Right ventricle myocardium inferior (tissue), 1 donor: ENCODE measurements at places on chromosomes 4 and X.
A peak's percentile ranks its signal among the peaks of the same experiment; 100 is the strongest.

DNA sequence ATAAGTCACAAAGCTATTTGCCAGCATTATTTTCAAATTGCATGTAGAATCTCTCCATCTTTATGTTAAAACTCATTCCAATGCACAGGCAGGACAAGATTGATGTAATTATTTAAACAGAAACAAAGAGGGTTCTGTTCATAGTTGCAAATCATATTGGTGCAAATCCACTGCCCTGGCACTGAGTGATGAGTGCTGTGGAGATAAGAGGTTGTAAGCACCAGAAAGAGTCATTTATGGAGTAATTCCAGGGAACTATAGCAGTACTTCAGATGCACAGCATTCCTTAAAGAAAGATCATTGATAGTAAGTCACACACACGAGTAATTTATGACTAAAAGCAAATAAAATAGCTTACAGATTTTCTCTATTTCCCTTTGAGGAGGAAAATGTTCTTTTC lies 337.7 kb upstream of the CTSO start:
- DNase-seq, result no peak

DNA sequence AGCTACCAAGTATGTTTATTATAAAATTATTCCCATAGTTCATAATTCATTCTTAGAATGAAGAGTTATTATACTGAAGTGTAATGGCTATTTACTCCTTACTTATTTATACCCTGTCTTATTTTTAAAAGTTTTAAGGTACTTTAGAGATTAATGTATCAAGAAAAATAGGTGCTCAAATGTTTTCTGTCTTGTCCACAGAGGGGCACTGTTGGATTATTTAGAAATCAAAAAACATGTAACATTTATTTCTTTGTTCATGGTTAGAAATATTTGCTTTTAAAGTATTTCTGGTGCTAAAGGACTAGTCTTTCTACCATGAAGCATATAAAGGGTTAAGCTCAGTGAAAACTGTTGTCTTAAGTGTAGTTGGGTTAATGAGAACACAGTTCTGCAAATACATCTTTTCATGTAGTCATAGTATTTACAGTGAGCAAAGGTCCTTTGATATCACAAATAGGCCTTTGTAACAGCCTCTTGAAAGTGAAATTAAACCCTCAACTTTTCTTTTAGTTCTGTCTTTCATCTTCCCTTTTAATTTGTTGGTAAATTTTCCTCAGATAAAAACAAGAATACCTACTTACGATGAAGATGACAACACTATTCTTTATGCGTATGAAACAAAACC lies 7.7 kb downstream of the SCML1 start:
- DNase-seq, result no peak

- no peak for DNase-seq
Measured at GRCh38 chr4:124913237-124913636, 200.7 kb upstream of the ANKRD50 start.

GRCh38 chr4:5708449-5709206 lies at the start of gene EVC2:
EVC2 (minus strand) TSS chr4:5708559; CDS start chr4:5708513, 46 bp downstream.
- DNase-seq, result peak; percentile 86

DNA sequence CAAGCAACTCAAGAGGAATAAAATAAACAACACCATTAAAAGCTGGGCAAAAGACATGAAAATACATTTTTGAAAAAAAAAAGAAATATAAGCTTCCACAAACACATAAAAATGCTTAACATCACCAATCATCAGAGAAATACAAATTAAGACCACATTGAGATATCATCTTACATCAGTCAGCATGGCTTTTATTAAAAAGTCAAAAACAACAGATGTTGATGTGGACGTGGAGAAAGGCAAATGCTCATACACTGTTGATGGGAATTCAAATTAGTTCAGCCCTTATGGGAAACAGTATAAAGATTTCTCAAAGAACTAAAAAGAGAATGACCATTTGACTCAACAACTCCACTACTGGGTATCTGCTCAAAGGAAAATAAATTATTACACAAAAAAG lies 59.6 kb downstream of the STK32B start:
- DNase-seq, result no peak

DNA sequence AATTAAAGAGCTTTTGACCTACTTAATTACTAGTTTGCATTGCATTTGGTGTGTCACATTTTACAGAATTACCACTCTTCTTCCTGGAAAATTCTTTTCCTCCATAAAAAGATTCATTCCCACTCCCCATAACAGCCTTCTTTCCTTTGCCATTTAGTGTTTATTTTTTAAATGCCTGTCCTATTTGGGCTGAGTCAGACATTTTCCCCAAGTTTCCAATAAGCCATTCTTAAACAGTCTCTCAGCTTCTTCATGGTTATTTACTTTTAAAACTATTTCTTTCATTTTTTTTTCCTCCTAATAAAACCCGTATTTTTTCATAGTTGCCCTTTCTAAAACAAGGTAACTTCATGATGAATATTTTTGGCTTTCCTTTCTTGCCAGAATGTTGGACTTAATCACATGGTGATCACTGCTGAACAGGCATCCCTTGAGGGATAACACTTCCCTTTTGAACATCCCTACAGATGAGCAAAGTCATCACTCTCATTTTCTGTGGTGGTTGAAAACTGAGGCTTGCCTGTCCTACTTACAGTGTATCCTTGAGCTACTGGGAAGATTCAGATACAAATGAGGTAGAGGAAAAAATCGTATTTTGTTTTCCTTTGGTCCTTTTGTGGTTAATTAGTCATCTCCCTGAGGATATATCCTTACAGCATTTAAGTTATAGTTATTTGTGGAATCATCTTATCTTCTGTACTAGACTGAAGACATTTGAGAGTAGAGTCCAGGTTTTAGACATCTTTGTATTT lies 520.5 kb upstream of the NR3C2 start:
- no peak for DNase-seq

GRCh38 chr4:75545526-75545925 lies 10.3 kb upstream of the ODAPH start:
- no peak for DNase-seq

GRCh38 chr4:184553891-184554290 lies 79.5 kb upstream of the IRF2 start:
- no peak for DNase-seq

DNA sequence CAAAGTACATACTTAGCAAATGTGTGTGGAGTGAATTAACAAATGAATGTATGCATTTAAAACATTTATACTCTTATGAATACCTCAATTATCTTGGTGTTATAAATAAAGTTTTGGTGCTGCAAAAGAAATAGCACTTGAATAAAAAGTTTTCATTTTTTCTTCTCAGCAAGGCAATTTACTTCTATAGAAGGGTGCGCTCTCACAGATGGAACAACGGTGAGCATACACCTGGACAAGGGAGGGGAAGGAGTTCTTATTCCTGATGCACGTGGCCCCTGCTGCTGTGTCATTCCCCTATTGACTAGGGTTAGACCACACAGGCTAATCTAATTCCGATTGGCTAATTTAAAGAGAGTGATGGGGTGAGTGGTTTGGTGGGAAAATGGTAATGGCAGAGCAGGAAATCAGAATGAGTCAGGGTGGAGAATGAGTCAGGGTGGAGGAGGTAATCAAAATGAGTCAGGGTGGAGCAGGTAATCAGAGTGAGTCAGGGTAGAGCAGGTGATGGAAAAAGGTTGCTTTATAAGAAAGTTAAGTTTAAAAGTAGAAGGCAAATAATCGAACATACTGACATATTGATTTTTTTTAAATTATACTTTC lies 28.2 kb upstream of the PGK1 start:
- DNase-seq, result no peak

DNA sequence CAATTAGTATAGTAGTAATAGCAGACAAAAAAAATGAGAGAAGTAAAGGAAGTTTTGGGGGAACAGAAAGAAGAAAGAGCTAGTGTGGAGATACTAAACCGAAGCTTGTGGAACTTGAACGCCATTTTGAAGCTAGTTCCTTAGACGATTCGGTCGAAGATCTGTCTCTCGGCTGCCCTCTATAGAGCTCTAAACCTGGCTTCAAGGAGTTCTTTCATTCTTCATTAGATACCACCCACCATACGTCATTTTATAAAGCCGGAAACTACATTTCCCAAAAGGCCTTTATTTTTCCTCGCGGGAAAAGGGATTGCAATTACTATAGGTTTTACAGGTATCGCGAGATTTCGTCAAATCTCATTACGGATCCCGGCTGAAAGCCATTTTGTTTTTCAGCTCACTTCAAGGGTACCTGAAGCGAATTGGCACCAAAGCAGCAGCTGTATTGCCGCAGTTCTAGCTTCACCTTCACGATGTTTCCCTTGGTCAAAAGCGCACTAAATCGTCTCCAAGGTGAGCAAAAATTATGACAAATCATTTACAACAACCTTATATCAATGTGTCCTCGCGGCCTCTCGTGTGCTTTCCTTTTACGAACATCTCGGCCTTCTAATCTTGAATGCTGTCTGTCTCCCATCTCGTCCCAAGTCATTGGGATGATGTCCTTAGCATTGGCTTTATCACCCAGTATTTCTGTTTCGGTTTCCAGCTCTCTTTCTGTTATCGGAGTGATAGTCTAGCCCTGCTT lies at the start of gene COX7B:
TSS of gene COX7B (plus strand) at position 388 of the 748 bp plus-strand sequence. CDS start at position 474, 86 bp downstream.
- DNase-seq, result no peak

- DNase-seq, result no peak
Measured at GRCh38 chrX:71195964-71196649, 26.9 kb upstream of the GJB1 start.

DNA sequence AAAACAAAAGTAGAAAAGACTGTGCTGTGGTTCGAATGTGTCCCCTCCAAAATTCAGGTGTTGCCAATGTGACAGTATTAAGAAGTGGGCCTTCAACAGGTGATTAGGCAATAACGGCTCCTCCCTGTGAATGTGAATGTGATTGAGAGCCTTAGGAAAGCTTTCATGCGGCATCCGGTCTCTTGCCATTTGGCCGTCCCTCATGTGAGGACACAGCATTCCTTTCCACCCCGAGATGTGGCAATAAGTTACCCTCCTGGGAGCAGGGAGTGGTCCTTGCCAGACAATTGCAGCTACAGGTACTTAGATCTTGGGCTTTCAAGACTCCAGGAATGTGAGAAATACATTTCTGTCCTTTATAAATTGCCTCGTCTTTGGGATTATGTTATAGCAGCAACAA lies 129.3 kb downstream of the CPEB2 start:
- DNase-seq, result no peak

DNA sequence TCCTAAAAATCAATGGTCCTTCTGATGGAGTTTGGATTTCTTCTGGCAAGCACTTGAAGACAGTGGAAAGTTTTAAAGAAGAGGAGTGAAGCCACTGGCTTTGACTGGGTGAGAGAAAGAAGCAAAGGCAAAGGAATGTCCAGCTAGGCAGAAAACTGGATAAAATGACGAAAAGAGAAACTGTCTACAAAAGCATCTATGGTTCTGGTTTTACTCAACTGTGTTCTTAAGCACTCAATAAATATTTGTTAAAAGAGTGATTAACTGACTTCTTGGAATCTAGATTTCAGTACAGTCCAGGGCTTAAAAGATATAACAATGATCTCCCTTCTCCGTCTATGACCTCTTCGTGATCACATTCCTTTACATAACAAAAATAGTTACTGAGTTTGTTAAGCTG lies 52.4 kb downstream of the PACRGL start:
- DNase-seq, result no peak
